Hair follicular keratinocyte (primary cell): ENCODE measurements at places on chromosomes 13 and 19. TPM values are rescaled to one million over a fixed set of nuclear protein-coding genes. Genes with fewer than 3 reads are reported as not detected.

Gene DNM2
- total RNA-seq = 67.5 and 69.0 TPM in 2 replicates

Gene ZNF835
- not detected in 2 replicates for total RNA-seq

Gene GGN
- 0.08 and 0.55 TPM in 2 replicates for total RNA-seq

Gene LGALS7B
- 235 and 1,076 TPM in 2 replicates for total RNA-seq

Gene ACP5
- 20.6 and 32.1 TPM in 2 replicates for total RNA-seq
